Stimulated activated CD4-positive, alpha-beta T cell treated with anti-CD3 and anti-CD28 coated beads, Interleukin-4, amount 100 ng/mL, for 4 hours (primary cell): ENCODE measurements at places on chromosomes 2 and 18.

DNA sequence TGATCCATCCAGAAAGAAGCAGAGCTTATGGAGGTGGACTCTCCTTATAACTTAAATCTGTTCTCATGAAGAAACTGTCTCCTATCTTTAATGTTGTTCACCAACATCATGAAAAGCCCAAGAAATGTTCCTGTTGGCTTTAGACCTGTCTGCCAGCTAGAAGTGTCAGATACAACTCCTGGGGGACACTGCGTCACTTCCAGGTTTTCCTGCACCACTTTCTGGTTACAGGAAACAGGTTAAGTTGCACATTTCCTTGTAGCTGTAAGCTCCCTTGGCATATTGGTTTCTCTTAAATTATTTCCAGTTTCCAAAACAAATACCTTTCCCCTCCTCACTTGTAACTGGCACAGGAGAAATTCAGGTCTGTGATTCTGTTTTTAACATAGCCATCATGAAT lies 2.9 kb downstream of the CEP68 start:
- no peak for DNase-seq

DNA sequence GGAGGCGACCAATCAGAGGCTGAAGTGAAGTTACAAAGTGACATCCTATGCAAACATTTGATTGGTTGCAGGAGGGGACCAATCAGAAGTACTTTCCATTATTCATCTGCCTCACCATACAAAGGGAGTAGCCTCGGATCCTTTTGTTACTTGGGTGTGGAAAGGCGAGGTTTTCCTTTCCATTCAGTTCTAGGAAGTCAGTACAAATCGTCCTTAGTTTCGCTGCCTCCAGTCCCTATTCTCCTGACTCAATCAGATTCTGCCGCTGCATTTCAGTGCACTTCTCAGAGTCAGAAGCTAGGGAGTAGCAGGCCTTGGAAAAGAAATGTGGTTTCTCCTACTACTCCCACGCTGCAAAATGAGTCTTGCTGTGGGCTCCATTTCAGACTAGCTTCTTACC lies 149.4 kb downstream of the DTNA start:
- no peak for DNase-seq

- DNase-seq = no peak
Measured at GRCh38 chr2:156884216-156884615, 373.3 kb upstream of the GALNT5 start.

- DNase-seq = no peak
Measured at GRCh38 chr2:142723236-142723635, 154.2 kb upstream of the KYNU start.

DNA sequence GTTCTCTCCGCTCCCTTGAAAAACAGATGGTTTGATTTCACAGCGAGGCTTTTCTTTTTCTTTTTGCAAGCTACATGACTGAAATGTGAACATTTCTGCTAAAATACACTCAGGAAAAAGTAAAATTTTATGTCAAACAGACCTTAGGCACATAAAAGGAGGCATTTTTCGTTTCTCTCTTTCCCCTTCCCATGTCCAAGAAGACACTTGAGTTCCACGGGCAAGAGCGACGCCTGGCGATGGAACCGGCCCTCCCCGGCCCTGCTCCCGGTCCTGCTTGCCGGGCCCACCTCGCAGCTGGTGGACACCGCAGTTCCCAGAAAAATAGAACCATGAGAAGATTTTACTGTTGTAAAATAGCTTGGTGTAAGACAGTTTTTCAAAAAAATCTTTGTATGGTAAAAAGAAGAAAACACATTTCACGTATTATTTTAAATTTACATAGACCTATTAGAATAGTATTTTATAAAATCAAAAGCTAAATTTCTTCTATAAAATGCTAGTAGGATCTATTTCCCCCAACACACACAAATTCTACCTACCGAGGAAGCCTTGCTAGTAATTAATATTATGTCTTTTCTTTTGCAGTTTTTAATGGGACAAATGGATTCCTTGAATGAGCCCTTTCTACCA lies 2.3 kb upstream of the ALKAL2 start:
- DNase-seq = peak; percentile 39

DNA sequence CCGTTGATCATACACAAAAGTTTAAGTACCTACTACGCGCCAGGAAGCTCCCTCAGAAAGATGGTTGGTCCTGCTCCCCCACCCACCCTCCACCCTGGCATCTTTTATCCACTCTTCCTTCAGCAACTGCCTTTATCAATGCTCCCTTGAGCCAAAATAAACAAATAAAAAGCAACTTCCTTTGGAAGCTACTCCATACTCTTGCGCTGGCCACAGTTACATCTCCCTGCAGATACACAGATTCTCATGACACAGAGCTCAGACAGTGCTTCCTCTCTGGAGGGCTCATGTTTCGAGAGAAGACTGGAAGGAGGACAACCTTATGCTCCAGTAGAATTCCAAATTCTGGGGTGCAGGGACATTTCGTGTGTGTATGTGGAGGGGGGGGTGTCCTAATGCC lies 3.8 kb upstream of the STEAP3 start:
- no peak for DNase-seq

GRCh38 chr2:216501854-216502253 lies 3.2 kb downstream of the RPL37A start:
- DNase-seq = no peak

- DNase-seq = no peak
Measured at GRCh38 chr18:36128530-36128870, 640 bp downstream of the SLC39A6 start.

GRCh38 chr2:18637196-18637595 lies 47.8 kb upstream of the NT5C1B start:
- no peak for DNase-seq

DNA sequence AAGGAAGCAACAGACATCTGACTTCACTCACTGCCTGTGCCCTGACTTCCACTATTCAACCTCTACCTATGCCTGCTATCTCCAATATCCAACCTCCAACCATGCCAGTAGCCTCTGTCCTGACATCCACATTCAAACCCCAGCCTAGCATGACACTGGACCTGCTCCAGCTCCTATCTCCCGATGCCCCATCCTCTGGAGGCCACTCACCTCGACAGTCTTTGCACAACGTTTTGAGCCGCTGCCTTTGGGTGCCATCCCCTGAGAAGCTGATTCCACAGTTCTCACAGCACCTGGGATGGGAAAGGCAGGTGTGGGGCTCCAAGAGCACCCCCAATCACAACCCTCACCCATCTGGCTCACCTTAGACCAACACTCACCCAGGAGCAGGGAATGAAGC lies 4.9 kb downstream of the MBD1 start:
- DNase-seq = no peak

- no peak for DNase-seq
Measured at GRCh38 chr2:176851200-176851888, 361.2 kb upstream of the HNRNPA3 start.

GRCh38 chr2:63378589-63378988 lies 209.7 kb downstream of the WDPCP start:
- DNase-seq = no peak

- peak; percentile 37 for DNase-seq
Measured at GRCh38 chr2:239035361-239035814, 187.5 kb downstream of the TWIST2 start.

DNA sequence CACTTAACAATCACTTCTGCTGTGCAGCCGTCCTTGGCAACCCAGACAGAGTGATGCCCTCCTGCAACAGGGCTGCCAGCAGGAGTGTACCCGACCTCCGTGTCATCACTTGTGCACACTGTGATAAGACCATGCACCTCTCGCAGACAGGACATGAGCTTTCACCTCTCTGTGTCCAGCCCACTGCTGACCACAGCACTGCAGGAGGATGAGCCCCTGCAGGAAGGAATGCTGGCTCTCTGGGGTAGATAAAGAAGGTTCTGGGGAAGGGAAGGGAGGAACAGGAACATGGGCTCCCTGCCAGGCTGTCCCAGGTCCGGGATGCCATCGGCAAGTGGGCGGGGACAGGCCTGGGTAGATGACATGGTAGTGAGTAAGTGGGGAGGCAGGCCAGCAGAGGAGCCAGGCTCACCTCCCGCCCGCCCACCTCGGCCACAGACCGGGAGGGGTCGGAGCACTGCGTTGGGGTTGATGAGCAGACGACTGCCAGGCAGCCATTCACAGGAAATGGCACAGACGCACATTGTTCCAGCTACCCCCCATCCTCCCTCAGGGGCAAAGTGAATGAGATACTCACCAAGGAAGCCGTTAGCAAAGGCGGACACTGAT lies 18.6 kb upstream of the COL6A3 start:
- peak; percentile 92 for DNase-seq

DNA sequence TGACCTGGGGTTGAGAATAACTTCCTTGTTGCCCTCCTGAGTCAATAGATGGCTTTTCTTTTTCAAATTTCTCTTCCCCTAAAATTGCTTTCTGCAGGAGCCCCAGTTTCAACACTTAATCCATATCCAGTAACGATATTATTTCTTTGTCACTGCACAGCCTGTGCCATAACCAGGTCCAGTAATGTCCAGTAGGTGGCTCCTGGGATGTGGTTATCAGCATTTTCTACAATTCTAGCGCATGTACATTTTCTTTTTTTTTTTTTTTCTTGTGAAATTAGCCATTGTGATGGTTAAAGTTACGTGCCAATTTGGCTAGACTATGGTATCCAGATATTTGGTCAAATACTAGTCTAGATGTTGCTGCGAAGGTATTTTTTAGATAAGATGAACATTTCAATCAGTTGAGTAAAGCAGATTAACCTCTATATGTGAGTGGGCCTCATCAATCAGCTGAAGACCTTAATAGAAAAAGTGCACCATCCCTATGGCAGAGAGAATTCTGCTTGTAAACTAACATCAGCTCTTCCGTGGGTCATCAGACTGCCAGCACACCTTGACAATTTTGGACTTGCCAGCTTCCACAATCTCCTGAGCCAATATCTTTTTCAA lies 72.9 kb upstream of the SCG2 start:
- DNase-seq = no peak

GRCh38 chr2:170222298-170222697 lies 44.4 kb downstream of the MYO3B start:
- no peak for DNase-seq
